ENCODE measurements at places on chromosomes 6 and 20. TPM values are rescaled to one million over a fixed set of nuclear protein-coding genes. Genes with fewer than 3 reads are reported as not detected.

- no peak overlapping the region for H3K27ac ChIP-seq
- DNase-seq: no peak
- peaks cover 78% of the 10 kb centered on the region for H3K27me3 ChIP-seq
These were observed 2.1 kb downstream of the AKAP12 start for GRCh38 chr6:151241853-151242252.

- H3K27me3 ChIP-seq: no peaks in the 10 kb centered on the region
- peaks cover 9% of the 10 kb centered on the region for H3K4me1 ChIP-seq
- H3K27ac ChIP-seq: no peak overlapping the region
- DNase-seq: no peak
- H3K4me3 ChIP-seq: no peak overlapping the region
These were observed 9.2 kb downstream of the ECI2 start for GRCh38 chr6:4125933-4126864.

The LKAAEAR1 gene
- not detected for total RNA-seq

DNA sequence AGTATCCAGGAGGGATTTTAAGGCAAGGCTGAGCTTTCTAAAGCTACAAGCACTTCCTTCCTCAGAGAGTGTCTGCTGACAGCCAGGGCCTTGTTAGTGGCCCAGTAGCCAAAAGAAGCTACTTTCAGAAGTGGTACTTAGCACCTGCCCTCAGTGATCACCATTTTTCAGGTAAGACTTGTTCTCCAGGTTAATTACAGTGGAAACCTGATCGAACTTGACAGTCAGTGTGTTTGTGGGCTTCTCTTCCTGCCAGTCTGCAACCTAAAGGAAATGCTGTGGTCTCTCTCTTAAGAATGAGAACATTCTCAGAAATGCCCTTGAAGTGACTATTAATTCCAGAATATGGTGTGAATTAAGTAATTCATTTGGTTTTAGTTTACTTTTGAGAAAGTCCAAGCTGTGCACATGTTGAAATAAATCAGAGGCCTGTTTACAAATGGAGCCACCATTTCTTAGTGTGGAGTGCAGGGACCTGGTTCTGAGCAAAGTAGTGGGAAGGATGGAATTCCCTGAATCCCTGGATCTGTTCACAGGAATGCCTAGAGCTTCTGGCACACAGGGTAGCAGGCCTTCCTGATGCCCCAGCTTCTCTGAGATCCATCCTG is 185.3 kb upstream of the AGPAT4 start:
- H3K27me3 ChIP-seq: peaks cover 16% of the 10 kb centered on the region
- H3K27ac ChIP-seq: no peak overlapping the region

GRCh38 chr6:125190667-125191066 is 37.1 kb downstream of the TPD52L1 start:
- H3K4me3 ChIP-seq: no peak overlapping the region
- no peaks in the 10 kb centered on the region for H3K36me3 ChIP-seq
- H3K27me3 ChIP-seq: peaks cover 14% of the 10 kb centered on the region
- no peak overlapping the region for H3K27ac ChIP-seq
- DNase-seq: no peak
- peaks cover 2% of the 10 kb centered on the region for H3K4me1 ChIP-seq

Data from activated CD8-positive, alpha-beta memory T cell treated with anti-CD3 and anti-CD28 coated beads, Interleukin-2, amount 10 ng/mL, durations not matched to agents 7 days and 5 days (primary cell).